ENCODE measurements at places on chromosomes 1 and 21.

- DNase-seq, result no peak
These were observed 615.4 kb downstream of the PTPRU start for GRCh38 chr1:29851691-29852090.

DNA sequence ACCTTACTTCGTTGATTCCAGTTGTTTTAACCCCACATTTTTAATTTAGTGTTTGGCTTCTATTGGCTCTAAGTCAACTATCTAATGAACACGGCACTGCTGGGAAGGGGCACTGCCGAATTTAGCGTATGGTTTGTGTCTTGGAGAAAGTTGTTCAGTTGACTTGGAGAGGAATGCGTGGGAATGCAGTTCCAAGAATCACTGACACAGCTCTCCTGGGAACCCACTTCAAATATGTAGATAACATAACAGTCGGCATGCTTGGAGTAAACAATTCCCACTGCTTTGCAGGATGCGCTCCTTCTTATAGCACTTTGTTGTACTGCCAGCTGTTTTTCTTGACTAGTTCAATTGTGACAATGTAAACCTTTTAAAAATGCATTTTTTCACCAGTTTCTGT is 104.3 kb downstream of the RYR2 start:
- no peak for DNase-seq

DNA sequence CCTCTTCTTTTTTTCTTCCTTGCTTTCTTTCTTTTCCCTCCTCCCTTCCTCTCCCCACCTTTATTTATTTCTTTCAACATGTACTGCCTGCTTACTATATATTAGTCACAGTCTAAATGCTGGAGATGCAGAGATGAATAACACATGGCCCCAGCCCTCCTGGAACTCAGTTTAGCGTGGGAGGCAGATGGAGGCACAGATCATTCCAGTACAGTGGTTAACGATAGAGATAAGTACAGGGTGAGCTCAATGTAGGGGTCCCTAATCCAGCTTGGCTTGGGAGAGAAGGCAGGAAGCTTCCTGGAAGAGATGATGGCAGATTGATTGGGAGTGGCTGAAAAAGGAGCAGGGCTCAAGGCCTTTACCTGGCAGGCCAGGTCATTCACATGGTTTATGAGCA is 55.6 kb upstream of the PPP2R5A start:
- DNase-seq, result no peak

DNA sequence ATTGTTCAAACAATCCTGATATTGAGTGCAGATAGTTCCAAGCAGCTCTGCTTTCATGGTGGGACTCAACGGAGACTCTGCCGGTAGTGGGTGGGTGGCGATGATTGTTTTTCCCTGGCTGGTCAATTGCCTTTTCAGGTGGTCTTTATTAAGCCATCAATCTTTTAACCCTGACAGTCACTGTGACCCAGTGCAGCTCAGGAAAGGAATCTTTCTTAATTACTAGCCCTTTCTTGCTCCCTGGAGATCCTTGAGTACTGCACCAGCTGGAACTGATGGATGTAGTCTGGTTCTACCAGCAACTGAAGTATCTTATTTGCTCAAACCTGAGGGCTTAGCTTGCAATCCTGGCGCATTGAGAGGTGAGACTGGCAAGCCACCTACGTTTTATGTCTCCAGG is 196.4 kb downstream of the PLPP3 start:
- DNase-seq, result no peak

- no peak for DNase-seq
These were observed 86.1 kb downstream of the NPHP4 start for GRCh38 chr1:5906116-5906515.

DNA sequence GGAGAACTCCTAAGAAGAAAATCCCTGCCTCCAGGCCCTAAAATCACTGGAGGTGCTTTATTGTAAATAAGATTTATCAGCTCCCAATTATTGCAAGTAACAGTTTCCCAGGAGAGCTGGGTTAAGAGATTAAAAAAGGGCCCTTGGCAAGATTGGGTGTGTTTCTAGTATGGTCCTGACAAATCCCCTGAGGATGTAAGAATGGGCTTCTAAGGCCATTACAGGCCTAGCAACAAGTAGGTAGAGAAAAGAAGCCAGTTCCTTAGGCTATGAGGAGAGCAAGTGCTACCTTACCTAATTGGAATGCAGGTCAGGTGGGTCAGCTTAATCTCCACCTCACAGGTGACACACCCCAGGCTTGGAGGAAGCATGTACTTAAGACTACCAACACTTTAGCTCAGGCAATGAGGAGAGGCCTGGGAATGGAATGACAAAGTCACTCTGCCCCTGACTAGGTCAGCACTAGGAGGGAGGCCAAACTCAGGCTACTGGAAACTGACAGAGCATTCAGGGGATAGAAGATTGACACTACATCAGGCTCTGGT is 6.8 kb upstream of the OTUD7B start:
- DNase-seq, result no peak
